Transverse colon (tissue), 4 donors: ENCODE measurements at places on chromosomes 3 and 15. TPM values are rescaled to one million over a fixed set of nuclear protein-coding genes. Genes with fewer than 3 reads are reported as not detected.
A peak's percentile ranks its signal among the peaks of the same experiment; 100 is the strongest.

GRCh38 chr3:76940181-76940770 lies 99.6 kb upstream of the ROBO2 start:
- no peak for DNase-seq

- peak; percentile 42 for DNase-seq
These were observed 100.6 kb downstream of the CHSY1 start for GRCh38 chr15:101151288-101151687.

GRCh38 chr3:177525987-177526712 lies 328.9 kb upstream of the TBL1XR1 start:
- DNase-seq = no peak

GRCh38 chr3:177742273-177742672 lies 545.0 kb upstream of the TBL1XR1 start:
- DNase-seq = no peak

- no peak for DNase-seq
These were observed 42.2 kb downstream of the CLDN18 start for GRCh38 chr3:138051947-138052802.

DNA sequence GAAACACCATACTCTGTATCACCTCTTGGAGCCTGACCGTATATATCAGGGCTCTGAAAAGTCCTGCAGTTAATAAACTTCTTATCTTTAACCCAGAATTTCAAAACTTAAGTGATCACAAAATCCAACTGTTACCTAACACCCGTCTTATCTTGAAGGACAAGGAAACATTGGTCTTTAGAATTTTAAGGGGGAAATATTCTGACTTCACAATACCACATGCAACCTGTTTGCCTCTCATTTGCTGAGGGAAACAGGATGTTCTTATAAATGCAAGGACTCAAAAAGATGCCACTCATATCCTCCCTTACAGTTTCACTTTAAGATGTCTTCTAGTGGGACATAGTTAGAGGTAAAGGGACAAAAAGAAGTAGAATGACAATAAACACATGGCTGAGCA lies 67.9 kb downstream of the CRTC3 start:
- DNase-seq = no peak

- DNase-seq = no peak
These were observed 116.1 kb upstream of the P2RY1 start for GRCh38 chr3:152718810-152719209.

DNA sequence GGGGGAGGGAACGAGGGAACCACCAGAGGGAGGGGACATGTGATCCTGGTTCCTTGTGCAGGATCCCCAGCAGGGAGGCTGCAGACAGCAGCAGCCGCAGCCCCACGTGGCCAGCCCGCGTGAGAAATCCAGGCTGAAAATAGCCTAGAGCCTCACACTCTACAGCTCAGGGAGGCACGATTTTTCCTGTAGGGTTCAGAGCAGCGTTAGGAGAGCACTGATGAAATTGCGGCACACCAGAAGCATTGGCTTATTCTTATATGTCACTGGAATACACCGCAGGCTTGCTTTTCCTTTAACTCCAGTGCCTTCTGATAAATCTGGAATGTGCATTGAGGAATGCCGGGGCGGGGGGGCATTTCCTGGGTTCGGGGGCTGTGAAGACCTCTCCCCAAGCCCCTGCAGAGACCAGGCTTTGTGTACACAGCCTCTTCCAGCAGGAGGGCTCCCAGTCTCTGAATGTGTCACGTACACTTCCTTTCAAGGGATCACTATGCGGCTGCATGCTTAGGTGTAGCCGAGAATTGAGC lies 193.0 kb downstream of the ATP10A start:
- DNase-seq = peak; percentile 21

DNA sequence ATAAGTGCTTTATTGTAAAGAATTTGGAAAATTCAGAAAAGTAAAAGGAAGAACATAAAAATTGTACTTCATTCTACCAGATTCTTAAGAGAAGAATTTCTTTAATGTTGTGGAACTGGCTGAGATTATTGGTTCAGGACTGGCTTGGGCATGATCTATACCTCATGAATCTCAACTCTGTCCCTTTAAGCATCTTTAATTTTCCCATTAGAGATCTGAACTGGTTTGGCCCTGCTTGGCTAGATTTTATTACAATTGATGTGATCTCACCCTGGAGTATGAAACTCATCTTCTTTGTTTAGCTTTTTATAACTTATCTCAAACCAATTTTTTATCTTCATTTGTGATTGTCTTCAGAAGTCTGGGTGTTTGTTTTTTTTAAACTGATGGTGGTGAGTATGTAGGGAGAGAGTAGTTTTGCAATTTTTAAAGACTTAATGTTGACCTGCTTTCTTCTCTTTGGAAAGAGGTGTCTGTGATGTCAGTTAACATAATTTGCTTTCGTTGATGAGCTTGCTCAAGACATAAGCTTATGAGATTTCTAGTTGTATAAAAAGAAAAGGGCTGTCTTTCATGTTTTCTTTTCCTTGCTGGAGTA lies 61.9 kb downstream of the ZNF609 start:
- DNase-seq = no peak

- DNase-seq = no peak
These were observed 79.1 kb downstream of the AQR start for GRCh38 chr15:34890424-34890823.

GRCh38 chr3:154152741-154153140 lies 31.6 kb downstream of the ARHGEF26 start:
- no peak for DNase-seq

GRCh38 chr3:140170612-140171011 lies 235.6 kb downstream of the CLSTN2 start:
- no peak for DNase-seq

- DNase-seq = no peak
These were observed 40.5 kb downstream of the SOX2 start for GRCh38 chr3:181752202-181752671.

GRCh38 chr3:194142156-194142910 lies 6.4 kb downstream of the HES1 start:
- DNase-seq = no peak

DNA sequence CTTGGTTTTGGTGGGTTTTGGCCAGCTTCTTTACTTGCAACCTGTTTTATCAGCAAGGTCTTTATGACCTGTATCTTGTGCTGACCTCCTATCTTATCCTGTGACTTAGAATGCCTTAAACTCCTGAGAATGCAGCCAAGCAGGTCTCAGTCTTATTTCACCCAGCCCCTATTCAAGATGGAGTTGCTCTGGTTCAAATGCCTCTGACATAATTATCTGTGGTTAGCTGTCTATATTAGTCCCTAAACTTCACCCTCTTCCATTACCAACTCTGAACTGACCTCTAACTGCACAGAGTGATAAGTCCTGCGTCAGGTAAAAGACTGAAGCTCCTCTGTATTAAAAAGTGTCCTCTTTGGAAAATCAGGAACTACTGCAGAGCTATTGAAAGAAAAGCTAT lies 61.9 kb upstream of the CD96 start:
- no peak for DNase-seq

GRCh38 chr15:88700716-88701115 lies 61.9 kb downstream of the ISG20 start:
- no peak for DNase-seq

DNA sequence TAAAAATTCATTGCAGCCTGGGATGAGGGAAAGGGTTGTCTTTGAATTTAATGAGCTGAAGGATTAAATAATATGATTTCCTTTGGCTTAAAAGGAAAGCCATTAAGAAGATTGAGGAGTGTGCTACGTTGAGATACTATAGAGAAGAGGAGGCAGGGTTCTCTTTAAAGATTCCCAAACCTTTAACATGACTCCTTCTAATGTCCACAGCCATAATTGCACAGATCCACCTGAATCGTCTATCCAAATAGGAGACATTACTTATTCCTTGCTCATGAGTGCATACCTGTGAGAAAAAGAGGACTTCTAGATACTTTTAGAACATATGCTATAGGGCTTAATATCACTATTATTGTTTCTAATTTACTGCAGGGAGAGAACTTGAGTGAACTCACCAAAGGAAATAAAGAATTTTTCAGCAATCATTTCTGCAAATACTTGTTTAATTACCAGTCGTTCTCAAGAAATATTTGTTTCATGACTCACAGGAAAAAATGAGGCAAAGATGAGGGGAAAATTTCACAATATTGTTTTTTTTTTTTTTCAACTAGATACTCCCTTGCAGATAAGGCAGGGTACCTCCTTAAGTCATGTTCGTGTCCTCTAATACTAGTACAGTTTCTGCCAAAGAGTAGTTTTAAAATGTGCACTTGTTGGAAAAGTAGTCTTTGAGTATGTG lies 8.9 kb upstream of the SUCNR1 start:
- no peak for DNase-seq

DNA sequence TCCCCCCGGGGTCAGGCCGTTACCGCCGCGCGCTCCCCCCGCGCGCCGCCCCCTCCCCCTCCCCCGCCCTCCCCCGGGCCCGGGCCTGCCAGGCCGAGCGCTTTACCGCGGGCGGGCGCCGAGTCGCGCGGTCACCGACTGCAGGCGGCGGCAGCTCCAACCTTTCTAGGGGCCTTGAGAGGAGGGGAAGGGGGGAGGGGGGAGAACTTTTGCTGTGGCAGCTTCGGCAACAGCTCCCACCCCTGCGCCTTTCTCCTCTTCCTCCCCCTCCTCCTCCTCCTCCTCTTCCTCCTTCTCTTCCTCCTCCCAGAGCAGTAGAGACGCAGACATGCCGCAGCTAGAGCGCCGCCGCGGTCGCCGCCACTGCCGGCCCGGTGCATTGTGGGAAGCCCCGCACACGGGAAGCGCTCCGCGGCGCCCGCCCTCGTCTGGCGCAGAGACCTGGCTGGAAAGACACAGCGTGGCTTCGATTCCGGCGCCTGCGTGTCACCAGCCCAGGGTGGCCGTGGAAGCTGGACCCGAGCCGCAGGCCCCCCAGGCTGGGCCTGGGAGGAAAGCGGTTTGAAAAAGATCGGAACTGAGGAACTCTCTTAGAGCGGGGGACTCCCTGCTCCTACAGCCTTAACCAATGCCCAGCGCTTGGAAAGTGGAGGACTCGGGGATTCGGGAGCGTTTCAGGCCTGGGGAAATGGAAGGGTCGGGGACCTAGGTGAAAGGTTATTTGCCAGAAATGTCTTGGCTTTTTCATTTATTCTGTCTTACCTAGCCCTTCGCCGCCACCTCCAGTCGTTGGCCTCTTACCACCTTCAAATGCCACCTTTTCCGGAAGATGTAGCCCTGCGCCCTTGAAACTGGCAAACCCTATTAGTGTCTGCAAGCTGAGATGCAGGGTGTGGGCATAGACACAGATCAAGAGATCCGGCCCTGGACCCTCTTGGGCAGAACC lies at the start of gene ZNF148:
ZNF148 (minus strand) TSS at position 330 of the 946 bp plus-strand sequence. CDS start 61,685 bp downstream, outside the sequence.
- DNase-seq = peak; percentile 92

DNA sequence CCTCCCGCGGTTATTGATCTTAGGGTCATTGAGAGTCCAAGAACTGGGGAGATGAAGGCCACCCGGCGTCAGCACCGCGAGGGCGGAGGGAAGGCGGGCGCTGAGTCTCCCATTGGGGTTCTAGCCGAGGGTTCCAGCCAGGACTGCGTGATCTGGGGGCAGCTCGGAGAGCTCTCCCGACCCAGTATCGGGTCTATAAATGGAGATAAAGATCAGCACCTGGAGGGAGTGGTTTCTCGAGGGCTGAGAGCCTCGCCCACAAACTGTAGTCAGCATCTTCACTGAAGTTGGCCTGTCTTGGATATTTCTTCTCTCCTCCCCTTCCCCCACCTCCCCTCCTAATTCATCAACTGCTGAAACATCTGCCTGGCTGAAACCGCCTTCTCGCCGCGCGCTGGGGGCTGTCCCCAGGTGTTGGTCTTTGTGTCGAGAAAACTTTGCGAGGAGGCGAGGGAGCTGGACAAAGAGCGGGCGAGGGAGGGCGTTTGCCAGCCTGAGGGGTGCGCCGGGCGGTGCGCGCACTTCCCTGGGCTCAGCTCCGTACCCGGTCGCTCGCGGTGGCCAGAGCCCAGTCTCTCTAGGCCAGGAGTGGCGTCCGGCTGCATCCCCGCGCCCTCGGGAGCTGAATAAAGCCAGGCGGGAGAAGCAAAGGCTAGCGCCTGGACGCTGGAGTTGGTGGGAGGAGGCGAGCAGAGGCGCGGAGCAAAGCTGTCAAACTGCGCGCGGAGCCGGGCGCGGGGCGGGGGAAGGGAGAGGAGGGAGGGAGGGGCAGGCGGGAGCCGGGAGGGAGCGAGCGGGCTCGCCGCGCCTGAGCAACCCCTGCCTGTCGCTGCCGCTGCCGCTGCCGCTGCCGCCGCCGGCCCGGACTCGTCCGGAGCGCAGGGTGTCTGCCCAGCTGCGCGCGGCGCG lies at the start of gene ST8SIA2:
ST8SIA2 (plus strand) TSS at position 811 of the 909 bp plus-strand sequence. CDS start 184 bp downstream, outside the sequence.
- no peak for DNase-seq

- no peak for DNase-seq
These were observed 125.6 kb downstream of the CD47 start for GRCh38 chr3:107965136-107965655.

GRCh38 chr3:31358473-31359070 lies 174.2 kb upstream of the STT3B start:
- no peak for DNase-seq

GRCh38 chr3:51401735-51402134 lies 10.7 kb downstream of the RBM15B start:
- no peak for DNase-seq

GRCh38 chr3:113286524-113286923 lies 75.2 kb downstream of the BOC start:
- DNase-seq = no peak

DNA sequence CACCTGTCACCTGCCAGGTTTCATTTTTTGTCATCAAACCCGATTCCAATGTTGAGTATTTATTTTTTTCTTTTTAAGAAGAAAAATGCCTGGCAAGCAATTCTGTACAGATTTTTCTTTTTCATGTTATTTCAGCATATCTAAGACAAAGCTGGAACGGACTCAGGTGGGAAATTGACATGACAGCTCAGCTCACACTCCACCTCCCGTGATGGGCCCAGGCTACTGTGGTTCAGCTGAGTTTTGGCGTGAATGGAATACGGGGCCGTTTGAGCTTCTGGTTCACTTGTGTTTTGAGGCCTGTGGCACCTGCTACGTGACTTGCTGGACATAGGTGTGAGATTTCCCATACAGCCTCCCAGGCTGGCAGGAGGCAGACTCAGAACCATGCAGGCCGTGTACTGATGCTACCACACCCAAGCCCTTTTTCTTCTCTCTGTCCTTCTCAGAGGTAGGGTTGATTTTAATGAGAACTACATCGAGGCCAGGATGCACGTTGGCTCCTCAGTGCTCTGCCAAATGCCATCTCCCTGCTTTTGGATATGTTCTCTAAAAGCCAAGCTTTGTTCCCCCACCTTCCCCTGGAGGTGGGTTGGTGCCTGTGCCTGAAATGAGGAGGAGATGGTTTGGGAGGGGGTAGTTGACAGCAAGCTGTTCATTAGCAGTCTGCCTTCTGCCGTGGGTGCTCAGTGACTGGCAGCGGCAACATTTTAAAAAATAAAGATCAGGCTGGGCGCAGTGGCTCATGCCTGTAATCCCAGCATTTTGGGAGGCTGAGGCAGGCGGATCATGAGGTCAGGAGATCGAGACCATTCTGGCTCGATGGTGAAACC lies 48.7 kb downstream of the TRAK1 start:
- DNase-seq = no peak

The HRG gene
- not detected for total RNA-seq

The CASR gene
- total RNA-seq = not detected

The CCK gene
- not detected for total RNA-seq

The CKMT1B gene
- 134 TPM for total RNA-seq

The TP63 gene
- total RNA-seq = not detected

The TRPM1 gene
- not detected for total RNA-seq

The GOLGA8R gene
- total RNA-seq = not detected

The CLRN1 gene
- 0.14 TPM for total RNA-seq

The C3orf20 gene
- not detected for total RNA-seq

The PRC1 gene
- total RNA-seq = 11.4 TPM

The LAMB2 gene
- 141 TPM for total RNA-seq

The RUBCN gene
- total RNA-seq = 64.7 TPM

The AP3B2 gene
- 1.7 TPM for total RNA-seq

The WNT5A gene
- total RNA-seq = 5.1 TPM

The CFAP161 gene
- total RNA-seq = not detected
